Stimulated activated CD8-positive, alpha-beta memory T cell treated with anti-CD3 and anti-CD28 coated beads, Interleukin-15, amount 100 ng/mL, for 24 hours (primary cell): ENCODE measurements at places on chromosomes 16 and 17.

DNA sequence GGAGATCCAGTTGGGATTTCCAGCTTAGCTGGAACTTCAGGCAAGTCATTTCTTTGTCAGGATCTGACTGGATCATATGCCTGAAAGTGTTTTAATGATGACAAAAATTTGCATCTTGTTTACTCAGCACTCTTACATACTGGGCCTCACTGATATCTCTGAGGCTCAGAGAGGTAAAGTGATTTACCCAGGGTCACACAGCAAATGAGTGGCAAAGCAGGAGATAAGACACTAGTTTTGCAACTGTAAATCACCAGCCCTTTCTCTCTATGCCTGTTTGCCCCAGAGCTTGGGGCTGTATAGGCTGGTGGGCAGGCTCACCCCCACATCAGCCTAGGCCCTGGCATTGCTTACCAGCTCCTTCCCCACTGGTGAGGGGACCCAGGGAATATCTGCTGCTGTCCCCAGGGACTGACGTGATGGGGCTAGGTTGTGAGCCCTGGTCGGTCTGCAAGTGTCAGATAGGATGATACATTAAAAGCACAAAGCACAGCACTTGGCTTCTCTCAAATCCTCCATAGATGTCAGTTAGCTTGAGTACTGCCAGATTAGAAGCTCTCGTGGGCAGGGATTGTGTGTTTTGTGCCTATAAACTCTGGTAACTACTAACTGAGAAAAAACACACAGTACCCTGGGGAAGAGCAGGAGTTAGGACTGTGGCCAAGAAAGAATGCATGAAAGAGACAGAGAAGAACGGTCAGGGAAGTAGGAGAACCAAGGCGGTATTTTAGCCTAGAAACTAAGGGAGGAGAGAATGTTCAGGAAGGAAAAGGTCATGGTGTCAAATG is 165.4 kb downstream of the COPRS start:
- DNase-seq: no peak

DNA sequence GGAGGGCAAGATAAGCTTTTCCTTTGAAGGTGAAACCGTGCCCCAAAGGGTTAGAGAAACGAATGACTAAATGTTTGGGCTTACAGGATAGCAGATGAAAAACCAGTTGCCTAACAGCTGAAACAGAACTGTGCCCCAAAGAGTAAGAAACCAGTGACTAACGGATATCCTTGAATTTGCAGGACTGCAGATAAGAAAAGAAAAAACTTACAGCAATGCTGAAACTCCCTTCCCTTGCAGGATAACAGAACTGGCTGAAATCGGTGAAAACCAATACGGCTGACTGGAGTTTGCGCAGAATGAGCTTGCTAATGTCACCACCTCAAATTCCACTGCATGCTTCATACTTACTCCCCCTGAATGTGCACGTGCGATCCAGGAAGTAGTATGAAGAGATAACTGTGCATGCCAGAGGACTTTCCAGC is 175.2 kb upstream of the NLRP1 start:
- DNase-seq: no peak

DNA sequence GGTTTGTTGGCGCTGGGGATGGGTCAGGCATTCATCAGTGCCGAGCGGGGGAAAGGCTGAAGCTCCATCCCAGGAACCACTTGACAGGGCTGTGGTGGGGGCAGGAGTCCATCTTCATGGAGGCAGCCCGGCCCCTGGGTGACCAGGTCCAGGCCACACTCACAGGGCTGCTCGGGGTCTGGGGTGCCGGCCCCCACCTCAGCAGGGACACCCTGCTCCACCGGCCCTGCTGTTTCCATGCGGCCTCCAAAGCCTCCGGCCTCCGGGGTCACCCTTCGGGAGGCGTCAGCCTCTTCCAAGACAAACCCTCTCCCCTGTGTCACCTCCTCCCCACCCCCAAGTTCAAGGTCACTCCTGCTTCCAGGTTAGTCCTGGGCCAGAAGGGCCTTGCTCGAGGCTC is 22.1 kb downstream of the GALNS start:
- no peak for DNase-seq

DNA sequence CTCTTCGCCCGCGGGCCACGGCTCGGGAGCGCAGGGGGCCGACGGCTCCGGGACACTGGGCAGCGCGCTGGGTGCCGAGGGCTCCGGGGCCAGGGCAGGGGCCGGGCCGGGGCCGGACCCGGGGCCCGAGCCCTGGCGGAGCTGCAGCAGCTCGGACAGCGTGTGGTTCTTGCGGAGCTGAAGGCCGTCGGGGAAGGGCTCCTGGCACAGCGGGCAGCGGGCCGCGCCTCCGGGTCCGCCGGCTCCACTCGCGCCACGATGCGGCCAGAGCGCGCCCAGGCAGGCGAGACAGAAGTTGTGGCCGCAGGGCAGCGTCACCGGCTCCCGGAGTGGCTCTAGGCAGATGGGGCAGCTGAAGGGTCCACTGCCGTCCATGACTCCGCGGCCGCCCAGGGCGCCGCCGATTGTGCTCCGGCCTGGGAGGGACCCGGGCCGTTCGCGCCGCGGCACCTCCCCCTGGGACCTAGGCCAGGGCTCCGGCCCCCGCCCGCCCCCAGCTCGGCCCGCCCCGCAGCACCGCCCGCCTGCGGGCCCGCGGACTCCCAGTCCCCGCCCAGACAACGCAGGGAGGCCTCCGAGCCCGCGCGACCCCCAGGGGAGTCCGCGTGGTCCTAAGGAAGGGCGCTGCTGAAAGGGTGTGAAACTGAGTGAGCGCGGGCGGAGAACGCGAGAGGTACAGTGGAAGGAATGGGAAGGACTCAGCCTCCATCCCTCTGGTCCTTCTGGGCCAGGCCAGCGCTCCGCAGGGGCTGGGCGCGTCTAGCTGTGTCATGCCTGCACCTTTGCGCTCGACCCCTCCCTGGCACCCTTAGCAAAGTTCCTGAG is at the start of gene TRIM47:
TRIM47 (minus strand) TSS at position 408 of the 825 bp plus-strand sequence; CDS start at position 375, 33 bp downstream.
- no peak for DNase-seq

DNA sequence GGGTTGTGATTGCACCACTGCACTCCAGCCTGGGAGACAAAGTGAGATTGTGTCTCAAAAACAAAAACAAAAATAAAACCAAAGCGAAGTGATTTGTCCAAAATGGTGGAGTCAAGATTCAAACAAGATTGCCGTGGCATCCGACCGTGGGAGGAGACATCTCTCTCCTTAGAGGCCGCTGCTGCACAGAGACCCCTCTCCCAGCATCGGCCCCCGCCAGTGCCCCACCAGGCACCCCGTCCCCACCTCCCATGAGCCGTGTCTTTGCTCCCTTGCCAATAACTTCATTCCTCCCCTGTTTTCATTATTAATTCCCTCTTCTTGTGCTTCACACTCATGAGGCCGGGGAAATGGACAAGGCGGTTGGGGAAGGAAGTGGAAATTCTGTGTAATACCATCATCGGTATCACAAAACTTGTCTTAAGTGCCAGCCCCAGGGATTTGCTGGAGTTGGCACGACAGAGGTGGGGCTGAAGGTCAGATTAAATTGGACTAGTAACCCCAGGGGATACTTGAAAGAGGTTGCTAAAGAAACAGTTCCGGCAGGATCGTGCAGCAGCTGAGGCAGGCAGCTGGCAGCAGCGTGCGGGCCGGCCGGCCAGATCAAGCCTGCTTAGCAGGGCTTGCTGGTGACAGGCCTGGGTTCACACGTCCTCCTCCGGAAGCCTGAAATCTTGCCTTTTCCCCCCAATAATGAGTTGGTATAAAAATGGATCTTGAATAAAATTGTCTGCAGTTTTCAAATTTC is 66.8 kb downstream of the RTN4RL1 start:
- DNase-seq: no peak
